Fibroblast of skin of back (primary cell): ENCODE measurements at places on chromosomes 1 and 21.

DNA sequence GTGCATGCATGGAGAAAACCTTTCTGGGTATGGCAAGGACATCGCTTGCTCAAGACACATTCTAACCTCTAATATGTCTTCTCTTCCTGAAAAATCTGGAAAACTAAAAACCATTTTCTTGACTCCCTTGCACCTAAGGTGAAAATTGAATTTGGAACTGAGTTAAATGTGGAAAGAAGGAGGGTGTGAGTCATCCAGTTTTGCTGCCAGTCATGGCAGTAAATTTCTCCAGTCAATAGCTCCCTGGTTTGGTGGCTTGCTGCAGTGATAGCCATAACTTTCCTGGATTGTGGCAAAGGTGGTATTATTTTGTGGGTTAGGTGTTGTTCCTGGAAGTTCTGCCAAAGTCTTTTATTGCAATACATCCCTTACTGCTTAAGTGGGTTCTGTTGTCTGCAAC lies 2.5 kb downstream of the ZCCHC17 start:
- no peak for DNase-seq

DNA sequence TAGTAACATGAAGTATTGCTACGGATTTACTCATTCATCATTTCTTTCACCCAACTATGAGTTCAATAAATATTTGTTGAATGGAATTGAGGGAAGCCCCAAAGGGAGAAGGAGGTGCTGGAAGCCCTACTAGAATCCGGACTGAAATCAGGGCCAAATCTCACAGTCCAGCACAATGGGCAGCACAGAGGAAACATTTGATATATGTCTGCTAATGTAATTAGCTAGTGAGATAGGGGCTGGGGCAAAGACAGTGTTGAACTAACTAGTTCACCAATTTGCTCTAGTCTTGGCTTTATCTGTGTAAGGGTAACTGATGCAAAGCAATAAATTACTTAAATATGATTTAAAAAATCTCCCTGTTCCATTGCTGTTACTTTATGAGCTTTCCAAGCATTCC lies 26.1 kb upstream of the SLC30A1 start:
- no peak for DNase-seq

DNA sequence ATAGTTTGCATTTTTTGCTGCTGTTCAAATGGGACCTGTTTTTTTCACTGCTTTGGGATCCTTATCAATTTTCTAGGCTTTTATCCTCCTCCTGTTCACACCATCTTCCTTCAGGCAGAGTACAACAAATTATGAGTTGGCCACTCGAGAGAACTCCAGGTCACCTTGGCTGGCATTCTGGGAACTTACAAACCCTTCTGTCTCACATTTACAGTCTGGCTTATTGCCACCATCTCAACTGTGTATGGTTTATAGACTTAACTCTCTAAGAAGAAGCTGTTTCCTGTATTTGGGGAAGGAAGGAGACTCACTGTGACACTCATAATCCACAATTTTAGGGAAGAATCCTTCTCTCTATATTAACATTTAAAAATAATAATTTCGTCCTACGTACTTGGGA lies 5.4 kb upstream of the ZNF691 start:
- DNase-seq = no peak

- DNase-seq = peak; percentile 92
Measured at GRCh38 chr1:200620273-200621131, at the start of gene KIF14. Gene KIF14 (minus strand): TSS chr1:200620751. CDS start chr1:200618723, 2,028 bp downstream.

DNA sequence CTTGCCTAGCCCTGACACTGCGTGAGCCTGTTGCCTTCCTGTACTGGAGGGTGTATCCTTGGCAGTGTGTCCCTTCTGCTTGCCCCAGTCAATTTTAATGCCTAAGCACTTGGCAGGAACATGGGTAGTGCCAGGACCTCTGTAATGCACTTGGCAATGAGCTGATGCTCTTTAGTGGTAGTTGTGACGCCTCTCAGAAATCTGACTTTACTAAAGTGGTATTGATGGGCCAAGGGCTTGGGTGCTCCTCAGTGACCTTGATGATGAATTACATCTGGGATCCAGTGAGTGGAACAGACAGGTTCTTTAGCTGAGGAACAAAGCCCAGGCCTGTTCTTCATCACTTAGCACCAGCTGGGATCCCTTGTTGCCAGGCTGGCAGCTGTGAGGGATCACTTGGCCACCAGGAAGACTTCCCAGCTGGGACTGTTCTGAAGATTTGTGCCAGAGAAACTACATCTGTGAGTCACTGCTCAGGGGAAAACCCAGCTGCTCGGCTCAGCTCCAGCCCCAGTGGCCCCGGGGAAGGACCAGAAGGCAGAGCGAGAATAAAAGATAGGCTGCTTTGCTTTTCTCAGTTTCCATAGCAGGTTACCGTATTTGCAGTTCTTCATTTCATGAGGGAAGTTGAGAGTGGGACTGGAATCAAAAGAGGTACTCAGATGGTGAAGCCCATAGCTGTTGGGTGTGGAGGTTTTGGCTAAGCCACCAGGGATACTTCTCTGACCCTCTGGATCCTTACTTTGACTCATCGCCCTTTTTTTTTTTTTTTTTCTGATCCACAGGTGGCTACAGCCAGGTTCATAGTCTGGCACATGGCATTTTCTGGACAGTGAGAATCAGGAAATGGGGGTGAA lies 28.5 kb upstream of the KCNA2 start:
- no peak for DNase-seq

GRCh38 chr1:222239130-222239529 lies 308.8 kb downstream of the HHIPL2 start:
- DNase-seq = no peak

DNA sequence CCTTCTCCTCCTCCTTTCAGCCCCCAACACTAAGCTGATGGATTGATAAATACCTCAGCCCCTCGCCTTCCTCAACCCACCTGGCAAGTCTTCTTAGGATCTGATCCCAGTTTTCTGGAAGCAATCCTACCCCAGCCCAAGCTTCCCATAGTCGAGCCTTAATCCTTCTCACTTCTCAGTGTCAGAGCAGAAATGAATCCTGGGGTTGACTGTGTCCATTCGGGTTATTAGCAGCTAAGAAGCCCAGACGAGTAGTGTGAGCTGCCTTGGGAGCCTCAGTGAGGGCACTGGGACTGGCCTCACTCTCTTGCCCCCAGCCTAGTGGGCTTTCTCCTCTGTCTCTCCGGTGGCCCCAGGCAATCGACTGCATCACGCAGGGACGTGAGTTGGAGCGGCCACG lies 12.4 kb upstream of the PEAR1 start:
- DNase-seq = no peak

DNA sequence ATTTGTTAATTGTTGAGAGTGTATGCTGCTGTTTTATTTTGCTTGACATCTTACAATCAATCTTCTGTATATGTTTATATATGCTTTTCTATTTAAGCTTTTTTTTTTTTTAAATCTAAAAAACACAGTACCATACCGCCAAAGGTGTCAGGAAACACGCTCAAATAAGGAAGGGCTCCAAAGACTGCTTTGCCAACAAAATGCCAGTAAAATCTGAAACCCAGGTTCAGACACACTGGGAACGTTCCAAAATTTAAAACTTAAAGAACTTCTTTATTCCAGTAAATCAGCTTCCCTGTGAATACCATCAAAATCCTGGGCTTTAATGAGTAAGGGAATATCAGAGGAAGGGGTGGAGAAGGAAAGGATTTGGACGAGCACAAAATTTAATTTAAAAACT lies 87.3 kb downstream of the SIM2 start:
- no peak for DNase-seq
